ENCODE measurements at places on chromosomes 2 and 18. TPM values are rescaled to one million over a fixed set of nuclear protein-coding genes. Genes with fewer than 3 reads are reported as not detected.

CHN1 gene
- total RNA-seq, result 4.1 TPM

- no peak for DNase-seq
Measured at GRCh38 chr18:14085770-14086457, 46.3 kb downstream of the ZNF519 start.

MEP1B gene
- total RNA-seq, result not detected

DNA sequence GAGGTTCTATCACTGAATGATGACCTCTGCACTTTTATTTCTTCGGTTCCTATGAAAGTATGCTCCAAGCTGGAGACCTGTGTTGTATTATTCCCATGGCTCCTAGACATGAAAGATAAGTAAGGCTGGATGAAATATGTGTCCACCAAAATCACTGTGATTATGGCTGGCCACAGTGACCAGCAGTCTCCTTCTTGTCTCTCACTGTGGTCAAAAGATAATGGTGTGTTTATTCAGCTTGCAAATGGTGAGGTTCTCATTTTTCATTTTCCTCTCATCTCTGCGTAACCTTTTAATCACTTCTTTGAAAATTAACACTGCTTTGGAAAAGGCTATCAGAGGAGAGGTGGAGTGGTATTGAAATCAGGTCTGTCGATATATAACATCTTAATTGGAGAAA, 107.8 kb upstream of the DAPL1 start:
- DNase-seq, result no peak

GRCh38 chr2:234881413-234882241, 70.2 kb upstream of the SH3BP4 start:
- DNase-seq, result peak; percentile 85

RAB27B gene
- 0.11 TPM for total RNA-seq

- no peak for DNase-seq
Measured at GRCh38 chr2:72212486-72212855, 64.8 kb upstream of the CYP26B1 start.

DNA sequence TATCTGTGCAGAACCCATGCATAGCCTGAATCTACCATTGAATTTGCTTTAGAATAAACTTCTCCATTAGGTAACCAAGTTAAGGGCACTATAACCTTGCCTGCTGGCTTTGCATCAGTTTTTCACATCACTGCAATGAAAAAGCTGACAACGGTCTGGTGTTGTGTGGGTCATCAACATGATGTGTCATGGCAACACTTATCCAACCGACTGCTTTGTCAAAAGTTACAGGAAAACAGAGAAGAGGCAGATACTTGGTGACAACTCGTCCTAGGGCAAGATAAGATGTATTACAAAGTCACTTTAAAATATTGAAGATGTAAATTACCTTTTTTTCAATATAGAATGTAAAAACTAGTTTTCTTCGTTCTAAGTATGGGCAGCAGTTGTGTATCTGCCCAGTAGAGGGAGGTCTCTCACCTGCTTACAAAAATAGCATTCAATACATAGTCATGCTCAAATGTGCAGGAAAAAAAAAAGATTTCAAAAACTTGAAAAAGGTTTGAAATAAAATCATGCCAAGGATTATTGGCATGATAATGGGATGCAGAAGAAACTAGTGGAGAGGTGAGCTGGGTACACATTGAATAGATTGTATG, 96.3 kb downstream of the EVA1A start:
- no peak for DNase-seq

- peak; percentile 43 for DNase-seq
Measured at GRCh38 chr2:46197672-46198071, 99.5 kb upstream of the EPAS1 start.

- DNase-seq, result no peak
Measured at GRCh38 chr2:48829036-48829435, 73.5 kb upstream of the LHCGR start.

DNA sequence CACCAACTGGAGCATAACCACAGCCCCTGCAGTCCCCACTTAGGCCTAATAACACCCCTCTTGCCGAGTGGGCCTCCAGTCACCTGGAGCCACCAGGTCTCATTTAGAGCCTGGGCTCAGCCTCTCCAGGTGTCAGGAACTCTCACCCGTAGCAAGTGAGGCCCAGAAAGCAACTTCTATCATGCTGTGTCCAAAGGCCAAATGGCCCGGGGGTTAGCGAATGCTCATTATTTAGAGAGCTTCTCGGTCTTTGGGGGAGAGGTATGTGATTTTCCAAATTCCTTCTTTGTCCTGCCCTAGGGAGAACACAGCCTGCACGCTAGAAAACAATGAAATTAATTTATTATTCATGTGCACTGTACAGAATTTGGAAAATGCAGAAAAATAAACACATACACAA, 109.9 kb upstream of the PTPRM start:
- DNase-seq, result peak; percentile 18

FIGN gene
- total RNA-seq, result 8.9 TPM

C2orf72 gene
- total RNA-seq, result 0.08 TPM

Measured in right atrium auricular region (tissue), 2 donors.